ENCODE measurements at places on chromosomes 4 and X.
A peak's percentile ranks its signal among the peaks of the same experiment; 100 is the strongest.

GRCh38 chrX:104098151-104098808 lies 14.0 kb upstream of the ZCCHC18 start:
- peak; percentile 30 for DNase-seq

DNA sequence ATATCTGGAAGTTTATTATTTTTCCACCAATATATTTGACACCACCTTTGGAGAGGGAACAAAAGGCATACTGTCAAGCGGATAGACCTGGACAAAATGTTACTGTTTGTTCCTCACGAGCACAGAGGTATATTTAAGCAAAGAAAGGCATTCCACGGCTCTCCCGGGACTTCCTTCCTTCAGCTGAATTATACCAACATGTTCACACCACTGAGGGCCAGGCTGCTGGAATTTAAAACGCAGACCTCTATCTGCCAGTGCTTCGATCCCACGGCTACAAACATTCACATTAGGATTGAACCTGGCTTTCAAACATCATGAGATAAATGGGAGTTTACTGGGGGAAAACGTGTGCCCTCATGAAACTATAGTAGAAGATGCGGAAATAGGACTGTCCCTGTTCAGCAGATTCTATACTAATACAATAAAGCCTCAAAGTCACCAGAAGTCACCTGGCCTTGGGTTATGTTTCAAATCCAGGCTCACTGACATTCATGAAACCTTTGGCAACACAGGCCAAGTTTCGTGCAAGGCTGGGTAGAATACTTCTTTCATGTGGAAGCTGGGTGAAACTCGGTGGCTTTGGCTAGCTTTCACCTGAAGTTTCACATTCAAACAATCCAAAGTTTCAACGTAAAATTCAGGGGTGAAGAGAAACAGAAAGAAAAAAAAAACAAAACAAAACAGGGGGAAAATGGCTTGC lies 39.5 kb downstream of the SORBS2 start:
- DNase-seq, result no peak

GRCh38 chr4:41318839-41319530 lies 62.3 kb downstream of the UCHL1 start:
- no peak for DNase-seq

DNA sequence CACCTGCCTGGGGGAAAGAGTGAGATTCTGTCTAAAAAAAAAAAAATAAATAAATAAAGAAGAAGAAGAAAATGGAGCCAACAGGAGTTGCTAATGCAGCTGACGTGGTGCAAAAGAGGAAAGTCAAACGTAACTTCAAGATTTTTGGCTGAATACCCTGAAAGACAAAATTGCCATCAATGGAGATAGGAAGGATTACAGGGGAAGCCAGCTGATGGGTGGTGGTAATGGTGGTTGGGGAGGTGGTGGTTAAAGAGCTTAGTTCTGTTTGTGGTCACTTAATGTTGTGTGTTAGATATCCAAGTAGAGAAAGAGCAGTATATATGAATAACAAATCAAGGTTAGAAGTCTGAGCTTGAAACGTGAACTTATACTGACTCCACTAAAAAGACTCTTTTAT lies 225.4 kb downstream of the ARHGAP24 start:
- DNase-seq, result no peak

DNA sequence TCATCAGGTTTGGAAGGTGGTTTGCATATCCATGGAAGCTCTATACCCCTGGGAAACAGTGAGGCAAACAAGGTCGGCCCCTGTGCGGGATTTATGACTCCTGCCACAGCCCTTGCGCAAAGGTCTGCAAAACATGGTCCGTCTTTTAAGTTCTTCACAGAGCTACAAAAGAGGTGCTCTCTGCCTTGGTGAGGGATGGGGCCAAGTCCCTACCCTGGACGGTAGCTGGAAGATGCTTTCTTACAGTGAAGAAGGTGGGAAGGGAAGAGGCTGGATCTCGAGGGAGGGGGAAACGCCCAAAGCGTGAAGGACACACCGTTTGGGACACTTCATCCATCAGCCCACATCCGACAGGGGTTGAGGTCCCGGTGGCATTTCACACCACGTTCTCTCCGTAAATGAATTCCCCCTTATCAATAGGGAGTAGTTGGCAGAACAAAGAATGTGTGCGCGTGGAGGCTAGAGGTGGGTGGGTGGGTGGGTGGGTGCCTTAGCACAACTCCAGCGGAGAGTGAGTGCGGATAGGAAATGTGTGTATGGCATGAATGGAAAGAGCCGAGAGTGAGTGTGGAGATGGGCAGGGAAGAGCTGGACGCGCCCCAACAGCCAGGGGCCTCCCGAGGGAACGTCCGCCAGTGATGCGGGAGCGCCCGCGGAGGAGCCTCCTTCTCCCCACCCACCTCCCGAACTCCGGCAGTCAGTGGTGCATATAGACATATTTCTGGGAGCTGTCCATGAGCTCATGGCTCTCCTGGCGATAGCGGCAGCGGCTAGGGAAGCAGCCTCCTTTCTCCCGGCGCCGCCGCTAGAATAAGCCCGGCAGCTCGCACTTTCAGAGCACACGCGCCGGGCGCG lies 68.3 kb downstream of the LARP7 start:
- peak; percentile 27 for DNase-seq

- DNase-seq, result peak; percentile 28
These were observed 52.5 kb downstream of the LINC00632 start for GRCh38 chrX:140762061-140762460.

DNA sequence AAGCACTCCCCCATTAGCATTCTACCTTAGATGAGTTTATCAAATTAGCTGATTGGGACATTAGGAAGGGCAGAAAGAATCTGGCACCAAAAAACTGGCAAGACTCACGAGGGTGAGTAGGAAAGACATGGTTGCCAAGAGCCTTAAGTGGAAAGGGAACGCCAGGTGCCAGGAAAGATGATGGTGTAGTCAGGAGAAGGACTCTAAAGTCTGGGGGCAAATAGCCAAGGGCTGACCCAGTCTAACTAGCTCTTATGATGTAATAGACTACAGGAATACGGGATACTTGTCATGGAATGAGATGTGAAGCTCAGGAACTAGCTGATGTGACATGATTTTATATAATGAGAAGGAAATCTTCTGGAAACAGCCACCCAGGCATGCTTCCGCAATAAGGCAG lies 94.8 kb downstream of the MBNL3 start:
- no peak for DNase-seq

DNA sequence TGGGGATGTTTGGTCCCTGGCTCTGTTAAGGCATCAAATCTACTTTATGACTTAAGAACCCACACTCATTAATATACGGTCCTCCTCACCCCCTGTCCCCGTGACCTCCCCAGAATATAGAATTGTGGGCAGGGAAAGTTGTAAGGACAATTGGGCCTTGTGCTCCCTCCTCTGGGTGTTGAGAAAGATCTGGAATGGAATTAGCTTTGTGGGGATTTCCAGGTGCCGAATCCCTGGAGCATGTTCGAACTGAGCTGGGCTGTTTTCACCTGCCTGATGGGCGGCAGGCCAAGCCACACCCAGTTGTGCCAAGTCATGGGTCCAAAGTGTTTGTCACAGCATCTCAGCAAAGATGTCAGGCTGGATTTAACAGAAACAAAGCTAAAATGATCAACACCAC lies 349.3 kb upstream of the KLF3 start:
- no peak for DNase-seq

- DNase-seq, result no peak
These were observed 25.9 kb downstream of the ENPEP start for GRCh38 chr4:110501826-110502225.

DNA sequence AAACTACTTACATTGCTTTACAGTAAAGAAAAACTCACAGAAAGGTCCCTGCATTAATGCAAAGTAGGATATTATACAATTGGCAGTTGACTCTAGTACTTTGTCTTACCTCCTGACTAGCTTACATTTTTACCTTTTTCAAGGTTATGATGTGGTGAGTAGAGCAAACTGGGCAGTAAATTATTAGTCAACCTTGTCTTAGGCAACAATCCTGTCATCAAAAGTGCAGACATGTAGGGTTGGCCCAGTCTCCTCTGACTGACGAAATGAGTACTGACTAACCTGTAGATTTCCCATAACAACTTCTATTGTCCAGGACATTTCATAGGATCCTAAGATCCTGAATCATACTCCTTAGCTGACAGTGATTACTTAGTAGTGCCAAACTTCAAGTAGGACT lies 142.0 kb upstream of the NUDT6 start:
- peak; percentile 15 for DNase-seq

- DNase-seq, result no peak
These were observed 77.8 kb downstream of the SORBS2 start for GRCh38 chr4:185734214-185734613.

DNA sequence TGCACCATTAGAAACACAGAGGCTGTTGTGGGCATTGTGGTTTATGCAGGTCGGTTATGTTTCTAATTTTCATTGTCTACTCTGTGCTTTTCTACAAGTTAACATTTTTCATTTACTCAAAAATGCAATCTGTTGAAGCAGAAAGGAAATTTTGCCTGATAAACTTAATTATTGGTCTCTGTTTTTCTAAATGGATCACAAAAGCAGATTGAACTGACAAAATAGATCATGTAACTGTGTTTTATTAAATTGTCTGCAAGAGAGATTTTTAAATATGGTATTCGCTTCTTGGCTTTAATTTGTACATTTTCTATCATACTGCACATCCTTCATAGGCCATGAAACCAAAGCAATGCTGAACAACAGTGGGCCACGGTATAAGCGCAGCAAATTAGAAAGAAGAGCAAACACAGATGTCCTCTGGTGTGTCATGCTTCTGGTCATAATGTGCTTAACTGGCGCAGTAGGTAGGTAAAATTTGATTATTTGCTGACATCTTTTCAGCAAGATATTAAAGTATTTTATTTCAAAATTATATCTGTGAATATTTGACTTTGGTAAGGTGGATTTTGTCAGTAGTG lies 50.6 kb downstream of the ATP10D start:
- DNase-seq, result no peak

GRCh38 chr4:89836897-89837384 lies at the start of gene SNCA:
SNCA (minus strand) TSS chr4:89837161; CDS start chr4:89835667, 1,494 bp downstream.
- no peak for DNase-seq

- DNase-seq, result no peak
These were observed 30.4 kb downstream of the CLDN34 start for GRCh38 chrX:9997524-9997923.

GRCh38 chr4:26185436-26185835 lies 135.4 kb upstream of the RBPJ start:
- DNase-seq, result no peak

GRCh38 chr4:74418063-74418670 lies 26.8 kb upstream of the AREG start:
- peak; percentile 67 for DNase-seq

DNA sequence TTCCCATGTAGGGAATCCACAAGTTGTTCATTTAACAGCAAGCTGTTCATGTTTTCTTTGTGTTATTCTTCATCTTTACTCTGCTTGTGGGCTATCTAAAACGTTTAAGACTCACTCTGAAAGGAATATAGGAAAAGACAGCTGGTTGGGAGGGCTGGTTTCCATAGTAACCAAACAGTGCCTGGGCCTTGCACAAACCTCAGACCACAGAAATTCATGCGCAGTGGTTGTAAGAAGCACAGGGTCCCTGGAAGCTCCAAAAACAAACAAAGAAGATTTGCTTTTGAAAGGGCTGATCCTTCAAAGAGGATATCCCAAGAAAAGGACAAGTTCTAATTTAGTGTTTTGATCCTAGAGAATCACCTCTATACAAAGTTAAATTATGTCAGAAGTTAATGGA lies 7.8 kb downstream of the SERTM2 start:
- DNase-seq, result no peak

DNA sequence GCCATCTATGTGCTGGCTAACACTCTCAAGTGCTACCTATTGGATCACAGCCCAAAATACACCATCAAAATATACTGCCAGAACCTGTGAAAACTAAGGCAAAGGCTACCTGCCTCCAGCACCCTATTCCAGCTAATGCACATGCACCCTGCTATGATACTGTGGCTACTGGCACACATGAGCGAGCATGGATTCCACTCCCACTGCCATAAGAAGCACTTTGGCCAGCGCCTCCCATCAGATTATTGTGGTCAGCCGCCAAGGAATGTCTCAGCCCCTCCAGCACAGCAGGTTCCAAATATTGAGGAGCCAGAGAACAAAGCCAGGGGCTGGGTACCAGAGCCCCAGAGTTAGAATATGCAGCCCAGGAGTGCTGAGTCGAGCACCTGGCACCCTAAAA lies 32.5 kb upstream of the TMPRSS11F start:
- DNase-seq, result no peak
